ENCODE measurements at places on chromosomes 6 and 20. TPM values are rescaled to one million over a fixed set of nuclear protein-coding genes. Genes with fewer than 3 reads are reported as not detected.

The C6orf52 gene
- 1.8 TPM for total RNA-seq

- DNase-seq: no peak
Measured at GRCh38 chr6:109475625-109476024, 7.4 kb downstream of the ZBTB24 start.

GRCh38 chr6:112234601-112235000 is 19.8 kb downstream of the LAMA4 start:
- no peak for DNase-seq

DNA sequence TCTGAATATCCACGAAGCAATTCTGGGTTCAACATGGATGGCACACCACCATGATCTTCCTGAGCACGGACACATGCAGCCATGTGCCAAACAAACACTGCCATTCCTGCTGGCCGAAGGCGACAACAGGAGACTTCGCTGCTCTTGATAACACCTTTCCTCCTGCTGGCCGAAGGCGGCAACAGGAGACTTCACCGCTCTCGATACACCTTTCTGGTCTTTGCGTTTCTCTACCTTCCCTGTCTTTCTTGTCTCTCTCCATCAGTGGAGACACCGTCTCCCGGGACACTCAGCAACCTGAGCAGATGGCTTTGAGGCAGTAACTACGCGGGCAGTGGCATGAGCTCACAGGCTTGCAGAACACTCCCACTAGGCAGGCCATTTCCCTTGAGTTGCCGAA is 54.9 kb upstream of the MPC1 start:
- DNase-seq: no peak

All from WTC11 (cell line).